ENCODE measurements at places on chromosomes 16 and 17.

DNA sequence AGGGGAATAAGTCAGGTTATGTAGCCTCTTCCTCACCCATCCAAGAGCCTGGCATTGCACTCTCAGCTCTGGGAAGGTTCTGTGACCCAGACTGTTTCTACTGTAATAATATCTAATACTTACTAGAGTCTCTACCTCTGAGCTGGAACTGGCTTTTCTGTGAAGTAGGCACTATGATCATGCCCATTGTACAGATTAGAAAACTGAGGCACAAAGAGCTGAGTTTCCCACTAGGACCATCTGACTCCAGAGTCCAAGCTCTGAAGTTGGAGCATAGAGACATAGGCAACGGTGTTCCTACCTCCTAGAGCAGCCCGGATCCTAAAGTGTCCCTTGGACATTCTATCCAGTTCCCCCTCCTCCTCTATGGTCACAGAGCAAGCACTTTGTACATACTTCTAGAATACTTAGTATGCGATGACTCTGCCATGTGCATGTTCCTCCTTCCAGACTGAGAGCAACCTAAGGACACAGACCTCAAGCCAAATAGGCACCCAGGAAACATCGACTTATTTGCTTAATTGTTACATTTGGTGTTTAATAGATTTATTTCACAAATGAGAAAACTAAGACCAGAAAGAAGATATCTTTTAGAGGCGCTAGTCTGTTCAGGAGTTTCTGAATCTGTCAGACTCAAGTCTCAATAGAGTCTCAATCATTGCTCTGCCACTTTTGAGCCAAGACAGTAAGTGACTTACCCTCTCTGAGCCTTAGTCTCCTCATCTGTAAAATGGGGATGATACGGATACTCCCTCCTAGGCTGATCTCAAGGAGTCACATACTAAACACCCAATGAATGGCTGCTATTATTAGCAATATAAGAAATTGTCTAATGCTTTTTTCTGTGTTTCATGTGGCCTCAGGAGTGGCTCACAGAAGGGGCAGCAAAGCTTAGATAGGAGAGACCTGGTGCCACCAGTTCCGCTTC, 3.6 kb downstream of the CLEC19A start:
- no peak overlapping the region for H3K27ac ChIP-seq
- H3K4me1 ChIP-seq, result peaks cover 21% of the 10 kb centered on the region
- H3K4me3 ChIP-seq, result no peak overlapping the region
- peak; percentile 54 for DNase-seq
- H3K36me3 ChIP-seq, result no peaks in the 10 kb centered on the region

DNA sequence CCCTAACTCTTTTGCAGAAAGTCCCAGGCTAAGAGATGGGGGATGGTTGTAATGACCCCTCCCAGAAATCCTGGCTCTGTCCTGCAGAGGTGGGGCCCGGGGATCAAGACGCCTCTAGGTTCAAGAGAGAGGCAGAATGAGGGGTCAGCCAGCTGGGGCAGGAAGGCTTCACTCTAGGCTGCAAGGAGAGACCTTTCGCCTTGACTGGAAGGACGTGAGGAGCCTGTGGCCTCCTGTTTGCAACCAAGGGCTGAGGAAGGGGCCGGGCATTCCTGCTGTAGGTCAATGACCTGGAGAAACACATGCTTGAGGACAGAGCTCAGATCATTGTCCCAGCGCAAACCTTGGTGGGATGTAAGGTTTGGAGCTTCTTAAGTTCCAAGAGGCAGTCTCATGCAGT, 8.7 kb upstream of the CETP start:
- DNase-seq, result no peak
- H3K4me1 ChIP-seq, result no peaks in the 10 kb centered on the region
- no peak overlapping the region for H3K27ac ChIP-seq
- H3K27me3 ChIP-seq, result no peaks in the 10 kb centered on the region
- no peak overlapping the region for H3K4me3 ChIP-seq

DNA sequence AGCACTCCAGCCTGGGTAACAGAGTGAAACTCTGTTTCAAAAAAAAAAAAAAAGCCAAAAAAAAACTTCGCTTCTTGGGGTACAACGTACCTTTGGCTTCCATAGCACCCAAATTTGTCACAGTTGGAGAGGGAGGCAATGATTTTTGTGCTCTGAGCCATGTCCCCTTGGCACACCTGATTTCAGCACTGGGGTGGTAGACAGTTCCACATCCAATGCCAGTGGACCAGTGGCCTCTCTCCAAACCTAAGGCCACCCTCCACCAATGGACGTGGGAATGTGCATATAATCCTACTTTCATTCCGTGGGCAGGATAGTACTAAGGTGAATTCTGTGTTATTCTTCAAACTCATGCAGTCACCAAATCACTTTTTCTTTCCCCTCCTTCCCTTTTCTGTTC, 47.5 kb downstream of the SALL1 start:
- DNase-seq, result no peak
- no peaks in the 10 kb centered on the region for H3K27me3 ChIP-seq
- no peak overlapping the region for H3K4me3 ChIP-seq
- H3K4me1 ChIP-seq, result no peaks in the 10 kb centered on the region
- no peaks in the 10 kb centered on the region for H3K36me3 ChIP-seq

- peaks cover 9% of the 10 kb centered on the region for H3K4me1 ChIP-seq
- no peaks in the 10 kb centered on the region for H3K36me3 ChIP-seq
- no peak overlapping the region for H3K27ac ChIP-seq
- H3K4me3 ChIP-seq, result no peak overlapping the region
- DNase-seq, result no peak
Measured at GRCh38 chr17:830950-831349, 48.8 kb downstream of the MRM3 start.

GRCh38 chr16:1199347-1200013, 25.6 kb downstream of the TPSG1 start:
- no peak for DNase-seq
- H3K27ac ChIP-seq, result no peak overlapping the region
- H3K4me3 ChIP-seq, result no peak overlapping the region
- no peaks in the 10 kb centered on the region for H3K4me1 ChIP-seq
- H3K27me3 ChIP-seq, result no peaks in the 10 kb centered on the region

DNA sequence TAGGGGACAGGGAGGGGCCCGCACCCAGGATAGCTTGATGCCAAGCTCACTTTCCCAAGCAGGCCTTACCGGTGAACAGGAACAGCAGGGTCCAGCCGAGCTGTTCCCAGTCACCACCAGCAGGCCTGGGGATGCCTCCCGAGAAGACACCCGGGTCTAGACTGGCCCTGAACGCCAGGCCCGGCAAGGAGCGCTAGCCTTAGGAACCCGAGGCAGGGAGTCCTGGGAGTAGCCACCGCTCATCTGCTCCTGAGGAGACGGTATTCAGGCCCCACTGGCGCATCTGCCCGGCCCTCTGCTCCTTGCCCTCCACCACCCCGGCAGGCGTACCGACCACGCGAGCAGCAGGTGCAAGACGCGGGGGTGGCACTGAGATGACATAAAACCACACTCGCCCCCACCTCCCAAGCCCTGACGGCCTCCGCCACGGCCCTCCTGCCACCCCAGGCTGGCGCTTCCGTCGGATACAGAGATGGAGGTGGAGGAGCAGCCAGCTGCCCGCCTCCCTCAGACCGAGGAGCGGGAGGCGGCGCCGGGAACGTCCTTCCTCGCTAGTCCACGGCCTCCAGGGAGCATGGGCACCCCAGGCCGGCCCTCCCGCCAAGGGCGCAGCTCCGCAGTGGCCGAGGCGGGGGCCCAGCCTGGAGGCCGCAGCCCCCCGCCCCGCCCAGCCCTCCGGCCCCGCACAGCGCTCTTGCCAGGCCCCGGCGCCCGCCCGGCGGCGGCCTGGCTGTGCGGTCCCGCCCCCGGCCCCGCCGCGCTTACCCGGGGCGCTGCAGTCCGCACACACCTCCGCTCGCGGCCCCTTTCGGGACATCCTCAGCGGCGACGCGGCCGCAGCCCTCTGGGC, 661 bp downstream of the GIT1 start:
- peak overlapping the region; percentile 96 for H3K4me3 ChIP-seq
- H3K27ac ChIP-seq, result peak overlapping the region; percentile 94
- H3K36me3 ChIP-seq, result no peaks in the 10 kb centered on the region

- peaks cover 3% of the 10 kb centered on the region for H3K4me1 ChIP-seq
- H3K27me3 ChIP-seq, result no peaks in the 10 kb centered on the region
- no peak overlapping the region for H3K4me3 ChIP-seq
- no peak for DNase-seq
- H3K36me3 ChIP-seq, result peaks cover 16% of the 10 kb centered on the region
- no peak overlapping the region for H3K27ac ChIP-seq
Measured at GRCh38 chr16:1326391-1326790, 7.1 kb upstream of the BAIAP3 start.

GRCh38 chr17:28613931-28614381, at the start of gene RSKR:
RSKR (minus strand) TSS chr17:28614185; CDS start chr17:28614161, 24 bp downstream.
- H3K4me3 ChIP-seq, result no peak within 1 kb of the TSS
- DNase-seq, result no peak
- no peak within 1 kb of the TSS for H3K27ac ChIP-seq
- no peaks in the 10 kb centered on the region for H3K4me1 ChIP-seq
- H3K27me3 ChIP-seq, result no peaks in the 10 kb centered on the region

GRCh38 chr17:80780381-80781198, 211.1 kb upstream of the CHMP6 start:
- DNase-seq, result no peak
- no peaks in the 10 kb centered on the region for H3K36me3 ChIP-seq
- H3K4me3 ChIP-seq, result no peak overlapping the region
- no peak overlapping the region for H3K27ac ChIP-seq

DNA sequence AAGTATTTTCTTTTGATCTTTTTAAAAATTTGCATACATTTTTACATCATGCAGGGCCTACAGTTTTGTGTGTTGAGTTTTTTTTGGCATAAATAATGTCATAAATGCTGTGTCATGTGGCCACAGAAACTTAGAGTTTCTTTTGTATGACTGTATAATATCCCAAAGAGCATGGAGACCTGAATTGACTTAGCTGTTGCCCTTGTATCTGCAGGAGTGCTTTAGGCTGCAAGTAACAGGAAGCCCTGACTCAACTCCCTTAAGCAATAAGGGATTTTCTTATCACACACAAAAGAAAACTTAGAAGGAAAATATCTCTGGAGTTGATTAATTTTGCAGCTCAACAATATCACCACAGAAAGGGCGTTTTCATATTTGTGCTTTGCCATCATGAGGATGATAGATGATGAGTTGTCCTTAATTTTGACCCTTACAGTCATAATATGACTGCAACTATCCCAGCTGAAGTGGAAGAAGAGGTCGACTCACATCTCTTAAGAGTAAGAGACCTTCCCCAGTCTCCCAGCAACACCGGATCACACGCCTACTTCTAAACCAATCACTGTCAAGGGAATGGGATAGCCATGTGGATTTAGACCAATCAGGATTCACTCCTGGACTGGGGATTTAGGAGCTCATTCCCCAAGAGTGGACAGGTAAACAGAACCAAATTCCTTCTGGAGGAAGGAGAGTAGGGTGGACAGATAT, 138.9 kb downstream of the GSG1L start:
- H3K4me3 ChIP-seq, result no peak overlapping the region
- H3K4me1 ChIP-seq, result peaks cover 10% of the 10 kb centered on the region
- peaks cover 40% of the 10 kb centered on the region for H3K27me3 ChIP-seq
- no peaks in the 10 kb centered on the region for H3K36me3 ChIP-seq
- H3K27ac ChIP-seq, result no peak overlapping the region
- DNase-seq, result peak; percentile 24

GRCh38 chr17:69506489-69506888, 92.0 kb downstream of the MAP2K6 start:
- no peaks in the 10 kb centered on the region for H3K4me1 ChIP-seq
- DNase-seq, result no peak
- no peak overlapping the region for H3K27ac ChIP-seq
- no peaks in the 10 kb centered on the region for H3K27me3 ChIP-seq
- no peaks in the 10 kb centered on the region for H3K36me3 ChIP-seq
- no peak overlapping the region for H3K4me3 ChIP-seq

GRCh38 chr17:27664606-27664965, 33.6 kb downstream of the LGALS9 start:
- no peak overlapping the region for H3K27ac ChIP-seq
- DNase-seq, result no peak
- H3K4me3 ChIP-seq, result no peak overlapping the region
- H3K36me3 ChIP-seq, result no peaks in the 10 kb centered on the region
- no peaks in the 10 kb centered on the region for H3K27me3 ChIP-seq

DNA sequence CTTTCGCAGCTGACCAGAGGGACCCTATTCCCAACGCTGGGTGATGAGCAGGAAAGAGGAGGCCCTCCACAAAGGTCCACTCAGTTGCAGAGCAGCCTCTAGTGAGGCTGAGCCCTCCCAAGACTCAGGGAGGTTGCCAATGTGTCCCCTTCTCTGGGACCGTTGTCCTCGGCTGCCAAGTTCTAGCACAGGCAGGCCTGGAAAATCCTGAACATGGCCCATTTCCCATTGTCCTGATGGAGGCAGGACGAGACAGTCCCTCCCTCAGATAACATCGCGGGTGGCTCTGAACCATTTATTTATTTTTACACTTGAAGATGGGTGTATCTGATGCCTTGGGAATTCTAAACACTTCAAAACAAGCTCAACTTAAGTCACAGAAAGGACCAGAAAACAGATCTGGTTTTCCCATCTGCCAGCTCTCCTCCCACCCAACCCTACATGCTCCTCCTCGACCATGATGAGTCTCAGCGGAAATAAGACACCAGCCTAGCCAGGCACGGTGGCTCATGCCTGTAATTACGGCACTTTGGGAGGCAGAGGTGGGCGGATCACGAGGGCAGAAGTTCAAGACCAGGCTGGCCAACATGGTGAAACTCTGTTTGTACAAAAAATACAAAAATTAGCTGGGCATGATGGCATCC, 12.8 kb downstream of the CDIP1 start:
- H3K36me3 ChIP-seq, result no peaks in the 10 kb centered on the region
- no peaks in the 10 kb centered on the region for H3K4me1 ChIP-seq
- DNase-seq, result no peak

GRCh38 chr16:68644715-68645493, at the start of gene CDH3:
CDH3 (plus strand) TSS chr16:68645310; CDS start chr16:68645380, 70 bp downstream.
- peak within 1 kb of the TSS; percentile 82 for H3K27ac ChIP-seq
- H3K36me3 ChIP-seq, result no peaks in the 10 kb centered on the region
- peak; percentile 67 for DNase-seq
- peak within 1 kb of the TSS; percentile 85 for H3K4me3 ChIP-seq
- H3K27me3 ChIP-seq, result no peaks in the 10 kb centered on the region
- H3K4me1 ChIP-seq, result peaks cover 21% of the 10 kb centered on the region

DNA sequence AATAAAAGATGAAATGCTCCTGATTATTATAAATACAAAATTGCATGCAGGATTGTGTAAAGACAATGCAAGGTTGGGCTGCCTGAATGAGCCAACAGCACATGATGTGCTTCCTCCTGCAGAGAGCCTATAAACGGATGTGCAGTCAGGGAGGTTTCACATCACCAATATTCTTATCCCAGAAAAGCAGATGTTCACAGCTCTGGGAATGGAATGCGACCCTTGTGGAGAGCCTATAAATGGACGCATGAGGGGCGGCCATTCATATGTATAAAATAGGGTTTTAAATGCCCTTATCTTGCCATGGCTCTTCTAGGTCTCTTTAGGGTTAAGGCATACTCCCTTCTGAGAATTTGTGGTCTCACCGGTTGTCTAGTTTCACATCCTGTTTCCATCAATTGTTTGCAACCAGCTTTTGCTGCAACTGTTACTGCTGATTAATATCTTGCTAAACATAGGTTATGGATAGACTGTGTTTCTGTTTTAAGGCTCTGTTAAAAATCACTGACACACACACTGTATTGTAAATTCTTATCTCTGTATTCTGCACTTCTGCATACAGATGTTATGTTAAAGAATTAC, 31.9 kb downstream of the SLFN11 start:
- no peaks in the 10 kb centered on the region for H3K36me3 ChIP-seq
- H3K27me3 ChIP-seq, result peaks cover 34% of the 10 kb centered on the region
- H3K4me3 ChIP-seq, result no peak overlapping the region
- no peak for DNase-seq

All from HCT116 (cell line).